Activated CD8-positive, alpha-beta memory T cell treated with anti-CD3 and anti-CD28 coated beads for 1 hour (primary cell): ENCODE measurements at places on chromosomes 5 and 9.

DNA sequence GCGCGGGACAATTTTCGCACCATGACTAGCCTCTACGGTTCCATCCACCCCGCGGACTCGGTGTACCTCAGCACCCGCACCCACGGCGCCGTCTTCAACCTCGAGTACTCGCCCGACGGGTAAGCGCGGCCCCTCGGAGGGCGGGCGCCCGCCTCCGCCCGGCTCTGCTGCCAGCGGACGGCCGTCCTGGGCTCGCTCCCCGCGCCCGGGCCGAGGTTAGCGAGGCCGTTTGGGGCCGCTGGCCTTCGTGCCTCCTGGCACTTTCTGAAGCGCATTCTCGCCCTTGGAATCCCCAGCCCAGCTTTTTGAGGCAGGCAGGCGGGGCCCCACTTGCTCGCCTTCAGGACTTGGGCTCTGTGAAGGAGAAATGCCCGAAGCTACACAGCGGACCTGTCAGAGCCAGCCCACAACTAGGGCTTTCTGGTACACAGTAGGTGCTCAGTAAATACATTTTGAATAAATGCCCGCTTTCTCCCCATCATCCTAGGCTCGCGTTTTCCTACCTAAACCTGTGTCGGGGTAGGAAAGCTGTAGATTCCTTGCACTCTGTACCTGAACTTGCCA, 772 bp downstream of the DCAF10 start:
- peak; percentile 11 for DNase-seq

DNA sequence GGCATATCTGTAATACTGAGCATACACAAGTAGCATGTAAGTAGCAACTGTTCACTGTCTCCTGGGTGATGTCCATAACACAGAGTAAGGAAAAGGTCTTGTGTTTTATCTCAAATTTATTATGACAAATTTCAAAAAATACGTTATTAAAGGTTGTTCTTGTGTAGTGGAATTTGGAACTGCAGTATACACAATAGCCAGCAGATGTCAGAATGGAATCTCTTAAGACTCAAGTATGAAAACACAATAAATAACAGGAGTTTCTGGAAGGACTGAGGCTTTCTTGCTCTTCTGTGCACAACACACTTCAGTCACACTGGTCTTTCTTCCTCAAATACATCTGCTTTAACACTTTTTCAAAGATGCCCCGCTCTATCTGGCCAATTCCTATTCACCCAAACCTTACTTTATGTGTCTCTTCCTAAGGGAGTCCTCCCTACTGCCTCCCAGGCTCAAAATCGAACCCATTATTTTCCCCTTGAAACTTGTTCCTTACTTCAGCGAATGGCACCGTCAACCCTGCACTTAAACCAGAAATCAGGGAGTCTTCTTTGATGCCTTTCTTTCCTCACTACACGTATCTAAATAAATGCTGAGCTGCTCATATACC, 6.5 kb upstream of the FBXO10 start:
- DNase-seq = no peak

DNA sequence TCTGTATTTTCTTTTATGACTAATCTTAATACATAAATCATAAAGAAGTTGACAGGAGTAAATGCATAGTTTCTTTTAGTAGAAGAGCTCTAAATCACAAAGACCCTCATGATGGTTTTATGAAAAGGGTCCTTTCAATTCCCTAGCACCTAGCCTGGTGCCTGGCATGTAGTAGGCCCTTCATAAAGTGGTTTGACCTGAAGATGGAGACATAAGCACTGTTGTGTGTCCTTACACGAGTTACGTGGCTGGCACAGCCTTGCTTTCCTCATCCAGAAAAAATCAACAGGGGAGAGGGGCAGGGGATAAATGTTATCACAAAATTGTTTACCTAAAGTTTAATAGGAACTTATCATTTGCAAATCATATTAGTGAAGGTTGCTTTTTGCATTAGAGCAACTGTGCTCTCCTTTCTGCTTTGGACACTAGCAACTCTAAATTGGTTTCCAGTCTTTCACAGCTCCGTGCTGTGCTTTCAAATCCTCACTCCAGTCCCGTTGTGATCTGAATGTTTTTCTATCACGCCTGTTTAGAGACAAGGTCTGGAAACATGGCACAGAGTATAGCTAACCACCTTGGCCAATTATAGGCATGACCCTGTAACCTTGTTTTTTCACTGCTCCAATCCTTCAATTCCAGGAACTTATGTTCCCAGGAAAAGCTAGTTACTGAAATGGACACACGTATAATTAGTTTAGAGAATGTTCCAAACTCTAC, 55.7 kb downstream of the ARL15 start:
- DNase-seq = no peak

- no peak for DNase-seq
Measured at GRCh38 chr9:97970165-97970564, 13.0 kb upstream of the ANP32B start.

DNA sequence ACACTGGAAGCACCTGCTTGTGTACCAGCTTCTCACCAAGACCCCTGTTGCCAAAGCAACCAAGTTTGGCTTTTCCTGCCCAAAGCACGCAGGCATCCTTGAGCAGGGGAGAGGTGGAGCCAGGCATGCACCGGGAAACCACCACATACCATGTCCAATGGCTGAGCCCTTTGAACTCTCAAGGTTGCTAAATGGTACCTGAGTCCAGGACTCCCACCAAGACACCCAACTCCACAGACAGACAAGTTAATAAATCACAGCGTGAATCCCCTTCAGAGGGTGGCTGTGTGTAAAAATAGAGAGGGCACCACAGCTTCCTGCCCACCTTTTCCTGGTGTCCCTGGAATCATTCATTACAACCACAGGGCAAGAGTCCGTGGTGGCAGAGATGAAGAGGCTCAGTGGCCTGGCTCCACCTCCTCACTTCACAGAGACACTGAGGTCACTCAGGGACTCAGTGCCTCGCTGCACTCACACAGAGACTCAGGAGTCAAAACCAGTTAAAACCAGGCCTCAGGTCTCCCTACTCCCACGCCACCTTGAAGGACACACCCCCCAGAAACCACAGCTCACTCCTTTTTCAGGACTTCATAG, 143.7 kb downstream of the C5orf15 start:
- DNase-seq = no peak

DNA sequence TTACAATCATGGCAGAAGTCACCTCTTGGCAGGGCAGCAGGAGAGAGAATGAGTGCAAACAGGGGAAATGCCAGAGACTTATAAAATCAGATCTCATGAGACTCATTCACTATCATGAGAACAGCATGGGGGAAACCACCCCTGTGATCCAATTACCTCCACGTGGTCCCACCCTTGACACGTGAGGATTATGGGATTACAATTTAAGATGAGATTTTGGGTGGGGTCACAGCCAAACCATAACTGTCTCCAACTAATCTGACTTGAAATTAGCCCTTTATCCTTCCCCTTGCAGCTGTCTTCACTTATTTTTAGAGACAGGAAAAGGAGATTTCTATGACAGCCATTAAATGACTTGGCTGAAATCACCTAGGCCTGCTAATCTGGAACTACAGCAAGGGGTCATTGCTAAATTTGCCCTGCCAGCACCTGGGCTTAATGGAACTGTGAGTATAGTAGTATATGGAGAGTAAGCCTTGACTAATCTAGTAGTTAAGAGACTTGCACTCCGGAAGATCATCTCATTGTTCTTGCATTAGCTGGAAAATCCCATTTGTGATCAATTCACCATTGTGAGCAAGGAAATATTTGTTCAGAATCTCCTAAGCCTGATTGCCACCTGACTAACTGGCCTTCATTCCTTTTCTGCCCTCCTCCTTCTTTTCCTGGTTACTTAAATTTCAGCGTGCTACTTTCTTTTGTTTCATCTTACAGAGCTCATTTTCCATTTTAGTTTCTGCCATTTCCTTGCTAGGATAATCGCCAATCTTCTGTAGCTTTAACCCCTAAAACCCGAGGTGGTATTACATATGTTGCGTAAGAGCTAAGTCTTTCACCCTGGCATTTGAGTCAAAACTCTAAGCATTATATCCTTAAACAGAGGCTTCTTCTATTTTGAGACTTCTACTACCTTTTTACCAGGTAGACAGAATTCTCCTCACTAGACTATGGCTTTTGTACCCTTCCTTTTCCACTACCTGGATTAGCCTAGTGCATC, 65.3 kb upstream of the RUSC2 start:
- DNase-seq = no peak

DNA sequence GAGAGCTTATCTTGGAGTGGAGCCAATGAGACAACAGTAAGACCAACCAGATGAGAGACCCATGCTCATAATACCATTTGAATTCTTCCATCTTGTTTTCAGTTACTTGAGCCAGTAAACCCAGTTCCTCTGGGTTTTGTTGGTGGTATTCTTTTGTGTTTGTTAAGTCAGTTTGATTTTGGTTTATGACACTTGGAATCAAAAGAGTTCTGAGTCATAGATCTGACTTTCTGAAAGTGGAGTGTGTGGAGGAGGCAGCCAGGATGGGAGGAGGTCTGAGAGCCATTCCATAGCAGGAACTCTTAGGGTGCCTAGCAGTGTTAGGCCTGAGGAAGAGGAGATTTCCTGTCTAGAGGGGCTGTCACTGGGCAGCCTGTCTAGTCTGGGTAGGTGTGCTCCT, 24.6 kb upstream of the PANK3 start:
- no peak for DNase-seq

GRCh38 chr5:135193213-135194125, 159.4 kb upstream of the PITX1 start:
- no peak for DNase-seq

DNA sequence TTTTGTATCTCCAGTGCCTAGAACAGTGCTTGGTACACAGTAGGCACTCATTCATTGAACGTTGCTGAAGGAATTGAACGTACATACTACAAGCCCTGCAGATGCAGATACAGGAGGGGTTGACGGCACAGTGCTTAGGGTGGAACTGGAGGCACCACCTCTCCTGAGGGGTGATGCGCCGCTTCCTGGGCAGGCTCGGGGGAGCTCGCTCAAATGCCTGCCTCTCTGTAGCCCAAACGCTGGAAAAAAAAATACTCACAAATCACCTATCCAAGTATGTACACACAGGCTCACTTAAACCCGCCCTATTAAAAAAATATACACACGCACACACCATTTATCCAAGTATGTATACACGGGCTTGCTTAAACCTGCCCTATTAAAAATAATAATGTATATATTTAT, 536 bp upstream of the COMMD10 start:
- no peak for DNase-seq

DNA sequence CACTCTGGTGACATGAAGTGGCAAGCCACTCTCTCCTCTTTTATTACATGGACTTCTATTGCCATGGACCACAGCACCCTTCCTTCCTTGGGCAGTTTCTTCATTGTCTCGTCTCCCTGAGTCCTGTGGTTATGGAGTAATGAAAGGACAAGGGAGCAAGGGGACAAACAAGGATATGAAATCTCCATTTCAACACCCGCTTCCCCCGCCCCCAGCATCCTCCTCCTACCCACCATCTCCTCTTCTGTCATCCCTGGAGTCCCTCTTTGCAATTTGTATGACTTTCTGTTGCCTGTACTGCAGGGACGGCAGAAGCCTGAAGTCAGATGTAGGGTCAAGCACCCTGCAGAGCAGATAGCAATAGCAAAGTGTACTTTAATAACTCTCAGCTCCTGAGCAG, 300.7 kb upstream of the CLINT1 start:
- no peak for DNase-seq

DNA sequence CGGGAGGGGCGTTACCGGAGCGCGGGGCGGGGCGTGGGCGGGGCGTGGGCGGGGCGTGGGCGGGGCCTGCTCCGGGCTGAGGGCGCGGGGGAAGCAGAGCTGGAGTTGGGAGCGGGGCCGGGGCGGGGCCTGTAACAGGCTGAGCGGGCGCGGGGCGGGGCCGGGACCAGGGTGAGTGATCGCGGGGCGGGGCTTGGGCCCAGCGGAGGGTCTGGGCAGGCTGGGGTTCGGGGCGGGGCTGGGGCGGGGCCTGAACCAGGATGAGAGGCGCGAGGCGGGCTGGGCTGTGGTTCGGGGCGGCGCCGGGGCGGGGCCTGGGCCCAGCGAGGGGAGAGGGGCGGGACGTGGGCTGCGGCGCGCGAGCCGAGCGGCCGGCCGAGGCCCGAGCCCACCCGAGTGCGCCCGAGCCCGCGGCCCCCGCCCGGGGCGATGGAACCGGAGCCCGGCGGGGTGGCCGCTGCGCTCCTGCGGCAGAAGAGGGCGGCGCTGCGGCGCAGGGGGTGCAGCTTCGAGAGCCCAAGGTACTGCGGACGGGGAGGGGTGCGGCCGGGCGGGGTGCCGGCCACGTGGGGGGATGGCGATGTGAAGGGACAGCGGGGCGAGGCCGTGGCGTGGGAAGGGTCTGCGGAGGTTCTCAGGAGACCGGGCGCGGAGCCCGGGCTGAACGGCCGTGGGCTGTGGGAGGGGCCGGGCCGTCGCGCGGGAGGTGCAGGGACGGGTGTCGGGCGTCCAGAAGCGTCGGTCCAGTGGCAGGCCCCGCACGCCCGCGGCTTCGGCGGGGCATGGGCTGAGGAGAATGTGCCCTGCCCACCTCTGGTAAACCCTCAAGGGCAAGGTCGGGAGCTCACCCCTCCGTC, 39.5 kb upstream of the GARNL3 start:
- peak; percentile 71 for DNase-seq

GRCh38 chr5:102049517-102049916, 246.6 kb downstream of the SLCO4C1 start:
- no peak for DNase-seq

GRCh38 chr5:169945831-169946261, 34.4 kb downstream of the INSYN2B start:
- no peak for DNase-seq

GRCh38 chr9:4638968-4639367, 23.1 kb upstream of the PLPP6 start:
- DNase-seq = no peak

DNA sequence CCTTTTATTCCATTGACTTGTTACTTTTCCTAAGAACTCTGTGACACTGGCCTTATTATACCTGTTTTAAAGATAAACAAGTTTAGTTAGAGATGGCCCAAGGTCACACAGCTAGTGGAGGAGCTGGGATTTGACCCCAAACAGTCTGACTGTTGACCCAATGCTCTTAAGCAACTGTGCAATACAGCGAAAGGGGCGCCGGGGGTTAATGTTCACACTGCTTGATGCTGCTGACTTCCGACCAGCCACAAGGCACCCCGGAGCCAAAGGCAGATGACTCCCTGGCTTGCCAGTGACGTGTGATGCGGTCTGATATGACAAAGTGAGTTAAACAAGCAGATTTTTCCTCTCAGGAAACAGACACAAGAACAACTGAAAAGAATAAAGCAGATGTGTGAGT, 23.9 kb downstream of the PIK3R1 start:
- DNase-seq = peak; percentile 66

GRCh38 chr9:78144008-78144381, 91.9 kb upstream of the CEP78 start:
- DNase-seq = no peak

GRCh38 chr5:14213253-14213652, 70.1 kb downstream of the TRIO start:
- DNase-seq = no peak

DNA sequence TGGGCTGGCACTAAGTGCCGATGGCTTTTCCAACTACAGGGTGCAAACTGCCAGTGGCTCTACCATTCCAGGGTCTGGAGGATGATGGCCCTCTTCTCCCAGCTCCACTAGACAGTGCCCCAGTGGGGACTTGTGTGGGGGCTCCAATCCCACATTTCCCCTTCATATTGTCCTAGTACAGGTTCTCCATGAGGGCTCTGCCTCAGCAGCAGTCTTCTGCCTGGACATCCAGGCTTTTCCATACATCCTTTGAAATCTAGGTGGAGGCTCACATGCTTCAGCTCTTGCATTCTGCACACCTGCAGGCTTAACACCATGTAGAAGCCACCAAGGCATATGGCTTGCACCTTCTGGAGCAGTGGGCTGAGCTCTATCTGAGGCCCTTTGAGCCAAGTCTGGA, 70.3 kb downstream of the TSSK1B start:
- no peak for DNase-seq
